ENCODE measurements at places on chromosomes 6 and 20.
A peak's percentile ranks its signal among the peaks of the same experiment; 100 is the strongest.

GRCh38 chr6:157456524-157456829 lies 75.5 kb downstream of the ZDHHC14 start:
- DNase-seq = no peak

DNA sequence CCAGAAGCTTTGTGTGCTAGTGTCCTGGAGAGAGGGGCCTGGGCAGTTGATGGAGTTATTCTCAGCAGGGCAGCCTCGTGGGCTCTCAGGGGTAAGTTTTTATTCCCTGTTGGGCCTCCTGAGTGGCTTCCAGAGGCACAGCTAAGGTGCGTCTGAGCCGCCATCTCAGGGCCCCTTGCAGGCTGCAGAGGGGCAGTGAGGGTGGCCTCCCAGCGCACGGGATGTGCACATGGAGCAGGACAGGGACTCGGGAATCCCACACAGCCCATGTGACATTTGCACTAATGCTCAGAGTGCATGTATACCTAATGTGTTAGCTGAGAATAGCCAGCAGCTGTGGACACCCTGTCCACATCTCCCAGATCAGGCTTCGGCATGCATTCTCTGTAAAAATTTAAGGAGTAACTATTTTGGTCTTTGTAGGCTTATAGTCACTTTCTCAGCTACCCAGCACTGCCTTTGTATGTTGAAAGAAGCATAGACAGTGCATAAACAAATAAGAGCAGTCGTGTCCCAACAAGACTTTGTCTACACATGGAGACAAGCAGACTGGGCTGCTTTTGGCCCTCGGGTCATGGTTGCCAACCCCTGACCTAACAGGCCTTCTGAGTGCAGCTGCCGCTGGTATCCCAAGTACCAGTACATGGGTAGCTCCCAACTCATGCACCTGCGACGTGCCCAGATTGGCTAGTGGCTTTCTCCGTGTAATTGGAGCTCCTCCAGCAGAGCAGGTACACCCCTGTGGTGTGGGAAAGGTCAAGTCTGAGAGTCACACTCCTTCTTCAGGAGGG lies 18.6 kb upstream of the CST9L start:
- no peak for DNase-seq

- DNase-seq = no peak
Observed at GRCh38 chr6:145629478-145629877, 105.8 kb downstream of the EPM2A start.

DNA sequence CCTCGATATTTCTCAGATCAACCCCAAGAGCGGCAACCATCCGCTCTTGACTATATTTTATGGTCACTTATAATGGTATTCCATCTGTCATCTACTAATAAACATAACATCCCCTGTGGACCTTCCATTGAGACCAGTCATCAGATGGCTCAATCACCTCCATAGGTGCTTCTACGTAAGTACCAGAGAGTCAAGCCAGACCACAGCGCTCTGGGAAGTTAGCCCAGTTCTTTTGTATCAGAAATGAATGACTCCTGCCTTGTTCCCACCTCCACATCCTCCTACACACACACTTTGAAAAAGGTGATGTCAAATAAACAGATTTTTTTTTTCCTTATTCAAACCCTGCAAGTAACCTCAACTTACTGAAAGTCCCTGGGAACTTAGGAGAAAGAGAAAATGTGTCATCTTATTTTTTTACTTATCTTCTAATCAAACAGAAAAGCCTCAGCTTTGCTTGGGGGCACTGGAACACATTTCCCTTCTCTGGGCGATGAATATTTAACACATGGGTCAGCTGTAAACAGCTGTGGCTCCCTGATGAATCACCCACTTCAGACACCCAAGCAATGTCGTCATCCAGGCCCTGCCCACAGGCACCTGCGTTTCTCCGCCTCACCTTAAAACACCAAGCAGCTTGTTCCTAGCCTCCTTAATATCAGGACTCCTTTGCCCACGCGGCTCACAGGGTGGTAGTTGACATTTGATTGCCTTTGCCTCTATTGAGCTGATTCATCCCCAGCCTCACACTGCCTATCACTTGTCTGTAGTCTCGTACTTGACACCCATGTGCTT lies 121.4 kb upstream of the LY86 start:
- peak; percentile 42 for DNase-seq

DNA sequence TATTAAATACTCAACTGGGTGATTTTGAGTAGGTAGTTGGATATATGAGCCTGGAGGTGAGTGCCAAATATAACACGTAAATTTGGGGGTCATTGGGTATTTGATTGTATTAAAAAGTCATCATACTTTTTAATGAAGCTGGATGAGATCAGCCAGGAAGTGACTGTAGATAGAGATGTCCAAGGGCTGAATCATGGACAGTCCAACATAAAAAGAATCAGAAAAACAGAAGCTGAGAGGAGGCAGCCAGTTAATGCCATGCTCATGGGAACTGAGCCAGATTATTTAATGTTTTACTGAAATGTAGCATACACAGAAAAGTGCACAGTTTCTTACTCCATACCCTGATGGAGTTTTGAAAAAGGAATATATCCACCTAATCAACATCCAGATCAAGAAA lies 435.5 kb upstream of the PLCB4 start:
- peak; percentile 73 for DNase-seq

DNA sequence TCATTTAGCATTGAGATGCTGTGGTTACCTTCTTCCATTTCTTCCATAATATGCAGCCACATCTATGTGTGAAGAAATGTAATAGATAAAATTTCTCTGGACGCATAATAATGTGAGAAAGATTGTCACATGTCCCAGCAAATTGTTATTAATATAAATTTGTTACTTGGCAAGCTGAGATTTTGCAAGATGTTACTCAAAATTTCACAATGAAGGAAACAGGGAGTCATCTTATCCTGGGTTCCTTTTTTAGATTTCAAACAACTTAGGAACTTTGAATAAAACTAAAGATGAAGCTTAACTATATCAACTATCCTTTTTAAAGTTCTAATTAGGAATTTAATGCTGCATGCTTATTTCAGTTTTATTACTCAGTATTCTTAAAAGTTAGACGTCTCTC lies 3.6 kb downstream of the ESR1 start:
- no peak for DNase-seq

DNA sequence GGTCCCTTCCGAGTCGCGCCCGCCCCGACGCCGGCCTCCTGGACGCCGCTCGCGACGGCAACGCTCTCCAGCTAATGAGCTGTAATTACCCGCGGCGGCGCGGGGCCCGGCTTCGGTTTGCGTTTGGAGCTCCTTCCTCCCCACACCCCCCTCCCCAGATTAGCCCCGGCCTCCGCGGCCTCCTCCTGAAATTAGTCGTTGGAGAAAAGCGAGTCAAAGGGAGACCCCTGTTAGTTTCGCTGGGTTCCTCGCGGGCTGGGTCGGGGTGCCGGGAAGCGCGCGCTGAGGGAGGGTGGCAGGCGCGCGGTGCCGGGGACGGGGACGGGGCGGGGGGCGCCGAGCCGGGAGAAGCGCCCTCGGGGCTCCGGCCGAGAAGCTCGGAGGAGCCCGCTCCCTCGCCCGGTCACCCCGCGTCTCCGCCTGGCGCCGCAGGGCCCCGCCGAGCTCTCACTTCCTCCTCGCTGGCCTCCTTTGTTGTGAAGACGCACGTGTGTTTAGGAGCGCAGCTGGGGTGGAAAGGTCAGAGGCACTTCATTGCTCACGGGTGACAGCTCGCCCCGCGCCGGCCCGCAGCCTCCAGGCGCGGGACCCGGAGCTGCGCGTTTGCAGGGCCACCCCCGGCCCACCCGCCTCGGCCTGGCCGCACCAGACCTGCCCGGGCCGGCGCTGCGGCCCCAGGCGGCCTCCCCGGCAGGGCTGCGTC lies 4.9 kb downstream of the FOXC1 start:
- no peak for DNase-seq

- peak; percentile 68 for DNase-seq
Observed at GRCh38 chr6:12289365-12289919, 719 bp upstream of the EDN1 start.

DNA sequence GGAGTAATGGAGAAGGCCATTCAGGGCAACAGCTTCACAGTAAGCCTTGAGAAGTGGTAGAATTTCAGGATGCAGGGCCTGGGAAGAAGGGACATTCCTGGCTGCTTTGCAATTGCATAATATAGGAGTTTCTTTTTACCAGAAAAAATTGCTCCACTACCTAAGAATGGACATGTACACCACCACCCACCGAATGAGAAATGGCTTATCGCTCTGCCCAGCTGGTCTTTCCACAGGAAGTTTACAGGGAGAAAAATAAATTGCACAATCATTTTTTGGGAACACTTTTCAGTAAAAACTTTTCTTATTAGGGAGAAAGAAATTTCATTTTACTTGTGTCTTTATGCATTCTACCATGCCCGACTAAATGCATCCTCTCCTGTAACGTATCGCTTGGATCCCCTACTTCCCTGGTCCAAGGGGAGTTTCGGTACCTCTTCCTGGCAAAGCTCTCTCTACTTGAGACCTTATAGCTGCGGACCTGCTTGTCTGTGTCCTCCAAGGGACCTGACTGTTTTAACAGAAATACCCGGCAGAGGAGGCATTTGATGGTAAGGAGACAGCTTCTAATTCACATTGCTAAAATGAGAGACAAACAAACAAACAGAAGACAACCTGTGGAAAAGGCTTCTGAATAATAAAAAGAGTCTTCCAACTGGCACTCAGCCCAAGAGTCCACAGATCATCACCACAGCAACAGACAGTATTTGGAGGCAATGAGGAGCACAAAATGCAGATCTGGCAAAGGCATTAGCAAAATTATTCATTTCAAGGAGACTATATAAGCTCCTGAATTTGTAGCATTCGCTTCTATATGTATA lies 54.2 kb downstream of the MAP3K5 start:
- DNase-seq = no peak

- DNase-seq = peak; percentile 83
Observed at GRCh38 chr6:2876210-2877056, 26.7 kb downstream of the SERPINB9 start.

DNA sequence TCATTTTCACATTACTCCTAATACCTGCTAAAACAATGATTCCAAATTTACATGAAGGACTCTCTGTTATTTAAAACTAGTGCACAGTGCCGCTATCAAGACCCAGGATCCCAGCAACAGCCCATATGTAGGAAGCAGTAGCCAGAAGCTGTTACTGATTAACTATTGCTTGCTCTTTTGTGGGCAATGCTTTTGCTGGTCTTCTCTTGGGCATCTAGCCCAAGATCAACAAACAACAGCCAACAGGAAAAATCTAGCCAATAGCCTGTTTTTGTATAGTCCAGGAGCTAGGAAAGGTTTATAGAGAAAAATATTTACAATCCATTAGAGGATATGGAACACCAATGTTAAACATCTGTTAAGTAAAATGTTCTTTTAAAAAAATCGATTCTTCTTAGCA lies 22.1 kb upstream of the TENT5A start:
- no peak for DNase-seq

GRCh38 chr6:159655409-159655988 lies 37.5 kb downstream of the SOD2 start:
- DNase-seq = no peak

- DNase-seq = no peak
Observed at GRCh38 chr6:129368076-129368475, 341.9 kb downstream of the ARHGAP18 start.

DNA sequence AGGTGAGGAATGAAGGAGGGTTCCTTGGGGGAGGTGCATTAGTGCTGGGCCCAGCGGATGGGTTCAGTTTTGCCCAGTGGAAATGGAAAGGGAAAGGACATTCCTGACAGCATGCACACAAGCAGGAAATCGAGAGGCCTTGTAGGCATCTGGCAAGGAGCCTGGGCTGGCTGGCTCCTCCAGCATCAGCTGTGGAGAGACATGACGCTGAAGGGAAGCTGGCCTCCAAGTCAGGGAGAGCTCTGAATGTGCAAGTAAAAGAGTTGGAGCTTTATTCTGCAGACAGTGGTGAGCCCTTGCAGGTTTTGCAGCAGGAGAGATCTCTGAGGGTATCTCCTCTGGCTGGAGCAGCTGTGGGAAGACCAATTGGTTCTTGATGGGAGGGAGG lies 154.3 kb downstream of the MRPL14 start:
- DNase-seq = peak; percentile 66

GRCh38 chr20:58692579-58693225 lies at the start of gene NPEPL1:
TSS of gene NPEPL1 (plus strand) at chr20:58692800. CDS start at chr20:58692901, 101 bp downstream.
- no peak for DNase-seq

- no peak for DNase-seq
Observed at GRCh38 chr20:3237958-3238615, 903 bp downstream of the SLC4A11 start.

GRCh38 chr20:62219101-62219991 lies 732 bp downstream of the HRH3 start:
- no peak for DNase-seq

DNA sequence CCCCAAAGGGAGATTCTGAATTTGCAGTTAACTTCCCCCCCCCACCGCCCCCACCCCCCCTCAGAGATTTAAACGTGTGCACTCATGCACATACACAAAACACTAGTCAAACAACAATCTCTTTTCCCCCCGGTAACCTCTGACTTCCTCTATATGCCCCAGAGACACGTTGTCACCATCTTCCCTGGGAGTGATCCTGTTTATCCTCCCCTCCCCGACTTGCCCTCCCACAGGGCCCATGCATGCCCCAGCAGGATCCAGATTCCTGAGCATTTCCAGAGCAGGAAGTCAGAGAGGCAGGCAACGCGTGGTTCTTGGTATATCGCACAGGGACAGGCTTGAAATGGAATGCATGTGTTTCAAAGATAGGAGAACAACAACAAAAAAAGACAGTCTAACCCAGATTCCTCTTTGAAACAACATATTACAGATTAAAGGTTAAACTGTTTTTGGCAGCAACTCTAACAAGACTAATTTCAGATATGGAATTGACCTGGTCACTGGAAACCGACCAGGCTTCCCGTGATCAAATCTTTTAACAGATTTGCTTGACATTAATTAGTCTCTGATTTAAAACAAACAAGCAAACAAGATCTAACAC lies 1.3 kb downstream of the BLCAP start:
- peak; percentile 27 for DNase-seq

GRCh38 chr6:165713845-165714466 lies 50.9 kb upstream of the PDE10A start:
- DNase-seq = no peak

DNA sequence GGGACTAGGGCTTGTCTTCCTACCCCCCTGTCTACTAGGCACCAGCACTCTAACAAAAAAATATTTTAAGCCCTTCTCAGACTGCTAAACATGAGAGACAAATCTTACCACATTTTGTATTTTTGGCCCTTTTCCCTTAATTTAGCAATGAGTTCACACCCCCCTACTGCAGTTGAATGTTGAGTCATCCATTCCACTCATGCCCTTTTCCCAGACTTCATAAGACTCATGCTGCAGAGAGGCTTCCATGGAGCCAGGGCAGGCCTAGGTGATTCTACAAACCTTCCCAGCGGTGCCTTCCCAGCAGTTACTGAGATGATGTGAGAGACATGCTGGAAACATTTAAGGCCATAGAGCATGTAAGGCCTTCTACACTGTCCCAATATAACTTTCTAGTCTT lies 53.9 kb downstream of the PXDC1 start:
- DNase-seq = peak; percentile 47

- no peak for DNase-seq
Observed at GRCh38 chr20:14897608-14898007, 560.2 kb upstream of the FLRT3 start.

DNA sequence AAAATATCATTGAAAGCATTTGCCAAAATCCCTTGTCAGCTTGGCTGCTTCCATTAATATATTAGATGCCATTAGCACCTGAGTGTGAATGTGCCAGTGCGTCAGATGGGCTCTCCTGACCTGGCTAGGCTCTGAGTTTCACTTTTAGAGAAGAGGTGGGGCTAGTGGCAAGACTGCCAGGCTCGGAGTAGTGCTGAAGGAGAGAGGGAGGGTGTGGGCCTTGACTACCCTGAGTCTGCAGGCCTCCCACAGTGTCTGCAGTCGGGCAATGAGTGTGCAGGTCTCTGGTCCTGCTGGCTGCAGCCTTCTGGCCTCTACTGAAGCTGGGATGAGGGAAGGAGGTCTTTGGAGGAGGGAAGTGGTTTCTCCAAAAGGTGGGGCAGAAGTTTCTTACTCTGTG lies 34.6 kb upstream of the PNPLA1 start:
- no peak for DNase-seq

All from HT1080 (cell line).